ENCODE measurements at places on chromosomes 4 and X.

- no peak for DNase-seq
Observed at GRCh38 chr4:155889031-155889793, 14.3 kb upstream of the TDO2 start.

- DNase-seq = no peak
Observed at GRCh38 chrX:55490121-55490520, 473 bp upstream of the USP51 start.

GRCh38 chrX:71251466-71251973 is 2.4 kb downstream of the ZMYM3 start:
- DNase-seq = peak; percentile 5

- no peak for DNase-seq
Observed at GRCh38 chr4:94262163-94263016, 54.7 kb downstream of the SMARCAD1 start.

- no peak for DNase-seq
Observed at GRCh38 chrX:17584248-17584681, 153.0 kb upstream of the SCML1 start.

DNA sequence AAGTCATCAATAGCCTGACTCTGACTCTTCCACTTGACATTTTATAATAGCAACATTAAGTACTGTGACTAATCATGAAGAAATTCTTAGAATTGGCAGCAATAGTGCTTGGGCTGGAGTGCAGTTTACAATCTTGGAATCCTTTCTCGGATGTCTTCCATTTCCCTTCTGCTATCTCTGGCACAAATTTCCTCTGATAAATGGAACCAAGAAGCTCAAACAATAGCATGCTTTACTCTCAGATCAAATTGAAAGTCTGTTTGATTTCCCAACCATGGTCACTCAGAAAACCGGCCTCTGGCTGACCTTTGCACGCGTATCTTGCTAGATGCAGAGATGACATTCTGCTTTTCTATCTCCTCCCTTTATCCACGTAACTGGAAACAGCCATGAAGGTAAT is 99.0 kb upstream of the SPANXC start:
- DNase-seq = no peak

- DNase-seq = no peak
Observed at GRCh38 chr4:86508436-86508835, 85.7 kb upstream of the PTPN13 start.

DNA sequence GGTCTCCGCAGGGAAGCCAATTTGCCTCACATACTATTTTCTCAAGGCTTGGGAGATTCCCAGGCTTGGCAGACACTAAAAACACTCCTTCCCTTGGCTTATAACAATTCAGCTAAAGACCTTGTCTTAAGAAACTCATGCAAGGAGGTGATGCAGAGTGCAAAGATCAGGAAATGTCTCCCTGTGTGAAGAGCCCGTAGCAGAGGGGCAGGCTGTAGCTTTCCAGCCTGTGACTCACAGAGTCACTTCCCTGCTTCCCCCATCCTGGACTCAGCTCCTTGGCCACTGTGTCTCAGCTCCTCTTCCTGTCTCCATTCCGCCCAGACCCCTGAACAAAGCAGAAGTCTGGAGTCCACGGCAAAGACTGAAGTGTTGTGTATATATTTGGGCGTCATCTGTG is 56.1 kb downstream of the KDR start:
- DNase-seq = no peak

GRCh38 chr4:13794819-13795565 is 167.5 kb upstream of the BOD1L1 start:
- no peak for DNase-seq

DNA sequence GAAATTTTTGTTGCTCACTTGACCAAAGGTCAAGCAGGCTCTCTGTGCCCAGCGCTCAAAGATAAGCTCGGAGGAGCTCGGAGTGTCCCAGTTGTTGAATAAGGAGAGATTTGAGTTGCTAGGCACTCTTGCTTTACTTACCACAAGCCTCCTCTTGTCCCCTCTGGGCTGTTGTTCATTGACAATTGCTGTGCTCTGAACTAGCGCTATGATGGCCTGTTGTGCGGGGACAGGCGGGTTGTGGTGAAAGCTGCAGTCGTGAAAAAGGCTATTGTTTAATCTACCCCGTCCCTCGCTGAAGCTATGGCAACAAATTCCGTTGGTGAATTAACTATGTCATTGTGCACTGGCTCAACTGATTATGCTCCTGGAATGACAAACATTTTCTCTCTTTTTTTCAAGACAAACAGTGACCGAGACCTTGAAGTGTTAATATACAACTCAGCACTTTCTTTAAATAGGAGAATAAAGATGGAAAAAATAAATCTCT is 21.0 kb upstream of the POLA1 start:
- DNase-seq = no peak

DNA sequence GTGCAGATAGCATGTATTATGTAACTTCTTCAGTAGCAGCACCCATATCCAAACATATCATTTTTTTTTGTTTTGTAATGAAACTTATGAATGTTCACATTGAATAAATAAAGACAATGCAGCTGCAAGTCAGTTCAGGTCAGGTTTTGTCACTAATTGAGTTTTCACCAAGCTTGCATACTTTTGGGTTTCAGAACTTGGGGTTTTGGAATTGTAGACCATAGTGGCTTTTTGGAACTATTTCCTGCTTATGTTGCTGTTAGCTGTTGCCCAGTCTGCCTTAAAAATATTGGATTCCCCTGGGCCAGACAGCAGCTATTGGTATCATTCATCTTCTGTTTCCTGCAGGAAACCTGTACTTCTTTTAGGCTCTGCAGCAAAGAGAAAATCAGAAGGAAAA is 113.4 kb upstream of the LIMCH1 start:
- DNase-seq = no peak

GRCh38 chr4:129138810-129139496 is 43.0 kb downstream of the C4orf33 start:
- no peak for DNase-seq

GRCh38 chr4:36196145-36196913 is 48.0 kb downstream of the ARAP2 start:
- no peak for DNase-seq

- no peak for DNase-seq
Observed at GRCh38 chr4:173174184-173174583, 5.6 kb downstream of the GALNT7 start.

- no peak for DNase-seq
Observed at GRCh38 chr4:57053508-57053907, 56.7 kb downstream of the IGFBP7 start.

DNA sequence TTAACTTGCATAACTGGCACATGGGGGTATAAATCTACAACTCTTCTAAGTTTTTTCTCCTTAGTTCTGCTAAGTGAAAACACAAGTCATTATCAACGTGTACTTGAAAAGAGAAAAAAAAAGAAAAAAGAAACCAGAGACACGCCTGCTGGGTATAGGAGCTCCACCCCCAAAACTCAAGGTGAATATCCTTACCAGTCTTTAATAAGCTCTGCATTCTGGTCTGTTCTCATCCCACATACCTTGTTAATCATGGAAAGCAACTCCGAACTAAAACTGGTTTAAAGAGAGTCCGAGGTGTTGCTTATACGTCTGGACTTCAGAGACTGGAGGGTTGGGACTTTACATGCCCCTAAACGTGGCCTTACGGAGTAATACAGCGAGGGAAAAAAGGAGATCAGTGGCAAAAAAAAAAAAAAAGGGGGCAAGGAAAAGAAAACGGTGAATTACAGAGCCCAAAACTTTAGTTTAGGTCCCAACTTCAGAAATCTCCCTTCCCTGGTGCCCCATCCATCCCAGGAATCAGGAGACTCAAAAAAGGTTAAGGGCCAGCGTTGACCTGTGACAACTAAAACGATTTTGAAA is 1.0 kb downstream of the PGRMC2 start:
- DNase-seq = no peak

DNA sequence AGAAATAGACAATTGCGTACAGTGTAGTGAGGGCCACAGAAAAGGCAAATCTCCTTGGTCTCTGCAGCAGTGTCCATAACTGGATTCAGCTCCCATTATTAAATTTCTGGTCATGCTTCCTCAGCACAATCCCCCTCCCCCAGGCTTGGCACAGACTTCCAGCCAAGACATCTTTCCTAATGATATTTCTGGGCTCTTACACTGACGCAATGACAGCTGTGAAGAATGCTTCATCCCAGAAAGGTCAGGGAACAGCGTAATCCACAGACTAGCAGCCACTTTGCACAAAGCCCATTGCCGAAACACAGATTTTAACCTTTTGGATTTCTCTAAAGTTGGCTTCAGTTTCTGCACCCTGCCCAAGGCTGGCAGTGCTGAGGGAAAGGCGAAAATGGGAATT is 597.6 kb upstream of the CPEB2 start:
- no peak for DNase-seq

GRCh38 chr4:127660284-127660885 is 27.6 kb downstream of the INTU start:
- no peak for DNase-seq

DNA sequence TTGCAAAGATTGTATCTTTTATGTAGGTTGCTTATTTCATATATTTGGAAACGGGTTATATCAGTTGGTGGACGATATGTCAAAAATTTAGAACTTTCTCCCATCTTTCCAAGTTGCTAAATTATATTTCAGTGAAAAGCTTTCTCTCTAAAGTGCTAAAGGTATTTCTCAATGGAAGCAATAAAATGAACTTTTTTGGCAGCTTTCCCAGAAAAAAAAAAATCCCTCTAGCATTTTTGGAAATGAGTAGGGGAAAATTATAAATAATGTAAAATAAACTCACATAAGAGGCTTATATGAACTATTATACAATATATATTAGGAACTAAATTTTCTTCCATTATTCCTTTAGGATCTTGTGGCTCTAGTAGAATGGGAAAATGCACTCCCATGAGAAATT is 152.2 kb downstream of the GRID2 start:
- DNase-seq = no peak

- DNase-seq = no peak
Observed at GRCh38 chr4:15479089-15479912, 9.6 kb downstream of the CC2D2A start.

Measured in activated T-cell treated with anti-CD3 and anti-CD28 coated beads for 4 hours (primary cell).